Globus pallidus (tissue), 1 donor: ENCODE measurements at places on chromosomes 1 and 21.
A peak's percentile ranks its signal among the peaks of the same experiment; 100 is the strongest.

DNA sequence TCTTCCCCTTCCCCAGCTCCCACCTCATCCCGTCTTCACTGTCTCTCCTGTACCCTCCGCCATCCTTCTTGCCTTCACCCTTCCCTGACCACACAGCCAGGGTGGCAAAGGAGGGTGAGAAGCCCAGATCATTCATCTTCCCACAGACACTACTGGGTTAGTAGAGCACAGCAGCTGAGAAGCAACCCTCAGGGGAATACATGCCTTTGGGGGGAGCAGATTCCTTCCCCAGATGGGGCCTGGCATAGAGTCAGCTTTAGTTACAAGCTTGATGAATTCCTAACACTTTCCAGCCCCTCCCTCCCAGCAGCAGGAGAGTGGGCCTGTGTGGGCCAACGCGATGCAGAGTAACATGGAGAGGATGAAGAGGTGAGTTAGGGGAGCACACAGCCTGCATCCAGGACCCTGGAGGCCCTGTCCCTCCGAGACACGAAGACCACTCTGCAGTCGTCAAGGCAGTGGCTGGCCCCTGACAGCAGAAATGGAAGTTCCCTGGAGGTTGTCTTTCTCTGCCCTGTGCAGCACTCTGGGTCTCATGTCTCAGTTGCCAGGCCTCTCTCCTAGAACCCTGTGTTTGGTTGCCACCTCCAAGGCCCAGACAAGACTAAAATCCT is 8.8 kb upstream of the BTG2 start:
- no peak for DNase-seq

DNA sequence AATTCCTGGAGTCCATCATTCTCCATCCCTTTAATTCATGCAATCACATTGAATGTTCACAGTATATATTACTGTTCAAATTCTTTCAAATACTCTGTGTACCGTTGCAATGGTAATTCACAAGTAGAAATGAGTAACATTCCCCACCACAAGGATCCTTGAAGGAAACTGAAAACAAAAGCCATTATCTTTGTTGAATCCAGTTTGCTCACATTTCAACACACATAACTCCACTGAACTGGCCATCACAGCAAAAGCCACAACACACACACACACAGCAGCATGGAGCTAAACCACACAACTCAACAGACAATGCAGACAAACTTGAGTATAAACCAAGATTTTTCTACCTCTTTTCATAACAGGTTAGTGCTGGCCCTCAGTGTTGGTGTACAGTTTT is 188.3 kb upstream of the GREM2 start:
- DNase-seq: no peak

DNA sequence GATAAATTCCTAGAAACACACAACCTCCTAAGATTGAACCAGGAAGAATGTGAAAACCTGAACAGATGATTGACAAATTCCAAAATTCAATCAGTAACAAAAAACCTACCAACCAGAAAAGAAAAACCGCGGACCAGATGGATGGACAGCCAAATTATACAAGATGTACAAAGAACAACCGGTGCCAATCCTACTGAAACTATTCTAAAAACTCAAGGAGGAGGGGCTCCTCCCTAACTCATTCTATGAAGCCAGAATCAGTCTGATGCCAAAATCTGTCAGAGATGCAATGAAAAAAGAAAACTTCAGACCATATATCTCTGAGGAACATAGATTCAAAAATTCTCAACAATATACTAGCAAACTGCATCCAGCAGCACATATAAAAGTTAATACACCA is 262.4 kb upstream of the DAB1 start:
- DNase-seq: no peak

- no peak for DNase-seq
Measured at GRCh38 chr1:220901881-220902280, 22.6 kb downstream of the HLX start.

DNA sequence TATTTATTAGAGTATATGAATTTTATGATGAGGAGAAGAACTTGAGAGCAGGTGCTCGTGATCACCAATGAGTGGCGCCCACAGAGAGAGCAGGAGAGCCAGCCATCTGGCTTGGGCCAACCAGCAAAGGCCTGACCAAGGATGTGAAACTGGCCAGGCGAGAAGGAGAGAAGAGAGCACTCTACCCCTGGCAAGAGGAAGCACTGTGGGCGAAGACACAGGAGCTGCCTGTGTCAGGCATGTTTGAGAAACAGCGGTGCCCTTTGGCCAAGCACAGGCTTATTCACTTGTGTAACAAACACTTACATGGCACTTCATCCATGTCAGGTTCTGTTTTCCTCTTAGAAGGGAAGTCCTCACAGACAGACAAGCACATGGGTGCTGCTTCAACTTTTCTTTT is 4.2 kb upstream of the SIPA1L2 start:
- DNase-seq: peak; percentile 60

DNA sequence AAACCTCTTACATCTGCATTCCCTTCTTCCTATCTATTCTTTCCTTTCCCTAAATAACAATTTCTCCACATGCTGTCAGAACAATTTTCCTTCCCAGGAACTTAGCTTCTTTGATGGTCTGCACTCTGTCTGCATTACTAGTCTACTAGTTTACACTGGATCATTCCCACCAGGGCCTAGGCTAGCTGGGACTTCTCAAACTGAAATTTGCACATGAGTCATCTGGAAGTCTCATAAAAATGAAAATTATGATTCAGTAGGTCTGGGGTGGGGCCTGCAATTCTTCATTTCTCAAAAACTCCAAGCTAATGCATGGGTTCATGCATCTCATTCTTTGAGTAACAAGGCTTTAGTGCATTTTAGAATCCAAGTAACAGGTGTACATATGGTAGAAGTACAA is 74.2 kb downstream of the GABPA start:
- DNase-seq: no peak

- peak; percentile 96 for DNase-seq
Measured at GRCh38 chr1:22052115-22053016, at the start of gene CDC42. Gene CDC42, plus strand, starts transcription at chr1:22052709. Its CDS starts 25,770 bp downstream, at chr1:22078479.

DNA sequence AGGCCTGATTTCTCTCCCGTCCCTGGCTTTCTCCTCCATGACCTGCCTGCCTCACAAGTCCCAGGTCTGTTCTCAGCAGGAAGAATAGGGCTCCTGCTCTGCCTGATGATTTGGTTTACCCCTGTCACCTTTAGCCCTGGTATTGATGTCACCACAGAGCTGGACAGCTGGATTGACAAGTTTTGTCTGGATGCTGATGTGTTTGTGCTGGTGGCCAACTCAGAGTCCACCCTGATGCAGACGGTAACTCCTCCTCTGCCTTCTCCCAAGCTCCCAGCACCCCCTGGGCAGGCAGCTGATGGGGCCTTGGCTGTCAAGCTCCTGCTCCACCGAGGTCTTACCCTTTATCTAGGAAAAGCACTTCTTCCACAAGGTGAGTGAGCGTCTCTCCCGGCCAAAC is 18.4 kb downstream of the MFN2 start:
- no peak for DNase-seq
